ENCODE measurements at places on chromosomes 2 and 18.

GRCh38 chr2:1808981-1809422, 64.7 kb upstream of the PXDN start:
- H3K36me3 ChIP-seq = no peaks in the 10 kb centered on the region
- no peak for DNase-seq
- H3K27me3 ChIP-seq = no peaks in the 10 kb centered on the region

- H3K27ac ChIP-seq = no peak overlapping the region
- H3K27me3 ChIP-seq = no peaks in the 10 kb centered on the region
- H3K36me3 ChIP-seq = no peaks in the 10 kb centered on the region
Observed at GRCh38 chr2:153589586-153589985, 111.0 kb upstream of the RPRM start.

GRCh38 chr2:181466661-181467576, 9.7 kb downstream of the ITGA4 start:
- H3K27ac ChIP-seq = peak overlapping the region; percentile 33
- peaks cover 90% of the 10 kb centered on the region for H3K36me3 ChIP-seq
- DNase-seq = peak; percentile 76
- H3K4me3 ChIP-seq = no peak overlapping the region
- no peaks in the 10 kb centered on the region for H3K27me3 ChIP-seq

DNA sequence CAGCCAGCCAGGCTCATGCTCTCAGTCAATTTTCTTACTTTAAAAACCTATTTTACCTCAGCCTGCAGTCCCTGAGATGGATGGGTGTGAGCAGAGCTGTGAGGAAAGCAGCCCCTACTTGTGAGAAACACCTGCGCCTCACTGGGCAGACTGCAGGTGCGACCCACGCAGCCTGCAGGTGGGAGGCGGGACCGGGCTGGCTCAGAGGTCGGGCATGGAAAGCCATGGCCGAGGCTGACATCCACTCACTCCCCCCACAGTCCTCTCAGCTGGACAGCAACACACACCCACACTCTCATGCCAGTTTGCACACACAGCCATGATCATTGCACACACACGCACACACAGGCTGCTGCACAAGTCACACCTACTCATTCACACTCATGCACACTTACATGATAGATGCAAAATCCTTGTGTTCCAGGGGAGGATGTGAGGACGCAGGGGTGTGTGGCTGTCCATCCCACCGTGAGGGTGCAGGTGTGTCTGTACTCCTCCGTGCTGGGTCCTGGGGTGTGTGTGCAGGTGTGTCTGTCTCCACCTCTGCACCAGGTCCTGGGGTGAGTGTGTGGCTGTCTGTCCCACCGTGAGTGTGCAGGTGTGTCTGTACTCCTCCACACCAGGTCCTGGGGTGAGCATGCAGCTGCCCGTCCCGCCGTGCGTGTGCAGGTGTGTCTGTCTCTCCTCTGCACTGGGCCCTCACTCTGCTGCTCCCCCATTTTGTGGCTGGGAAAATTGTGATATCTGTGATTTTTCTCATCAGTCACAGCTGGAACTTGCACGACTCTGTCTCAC, 166.5 kb downstream of the RTP5 start:
- DNase-seq = no peak
- no peak overlapping the region for H3K4me3 ChIP-seq
- peaks cover 11% of the 10 kb centered on the region for H3K4me1 ChIP-seq
- H3K27ac ChIP-seq = no peak overlapping the region

DNA sequence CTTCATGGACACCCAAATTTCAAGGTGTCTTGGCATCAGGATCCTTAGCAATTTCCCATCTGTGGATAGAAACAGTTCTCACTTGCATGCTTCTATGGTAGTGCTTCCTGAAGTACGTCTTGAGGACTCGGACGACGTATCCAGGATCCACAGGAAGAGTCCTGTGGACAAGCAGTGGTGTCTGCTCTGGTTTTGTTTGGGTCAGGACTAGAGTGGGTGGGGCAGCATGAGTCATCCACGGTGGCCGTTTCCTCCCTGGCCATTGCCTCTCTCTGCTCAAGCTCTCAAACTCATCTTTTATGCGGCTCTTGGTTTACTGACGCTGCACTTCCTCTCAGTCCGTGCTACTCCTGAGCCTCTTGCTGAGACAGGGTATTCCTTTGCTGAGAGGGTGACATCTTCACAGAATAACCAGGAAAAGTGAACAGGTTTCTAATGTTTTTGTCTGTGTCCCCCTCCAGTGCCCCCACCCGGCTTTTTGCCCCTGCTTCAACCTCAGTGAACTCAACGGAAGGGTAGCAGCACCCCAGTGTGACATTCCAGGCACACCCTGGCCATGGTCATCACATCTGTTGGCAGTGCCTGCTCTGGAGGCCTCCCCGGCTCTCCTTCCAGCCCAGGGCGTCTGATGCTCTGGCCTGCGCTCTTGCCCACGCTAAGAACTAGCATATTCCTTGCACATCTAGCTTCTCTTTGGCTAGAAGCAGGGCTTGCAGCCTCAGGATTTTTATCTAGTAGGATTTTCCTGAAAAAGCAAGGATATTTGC, 62.2 kb downstream of the ARMC9 start:
- DNase-seq = no peak
- H3K4me3 ChIP-seq = no peak overlapping the region
- H3K36me3 ChIP-seq = no peaks in the 10 kb centered on the region
- peaks cover 5% of the 10 kb centered on the region for H3K27me3 ChIP-seq
- H3K27ac ChIP-seq = no peak overlapping the region
- peaks cover 19% of the 10 kb centered on the region for H3K4me1 ChIP-seq

GRCh38 chr2:162058973-162059668, 14.9 kb downstream of the DPP4 start:
- no peak overlapping the region for H3K4me3 ChIP-seq
- H3K4me1 ChIP-seq = peaks cover 47% of the 10 kb centered on the region
- no peaks in the 10 kb centered on the region for H3K27me3 ChIP-seq
- DNase-seq = no peak
- H3K36me3 ChIP-seq = peaks cover 79% of the 10 kb centered on the region
- H3K27ac ChIP-seq = peak overlapping the region; percentile 32

- no peaks in the 10 kb centered on the region for H3K4me1 ChIP-seq
- DNase-seq = no peak
- H3K4me3 ChIP-seq = no peak overlapping the region
- no peaks in the 10 kb centered on the region for H3K27me3 ChIP-seq
- H3K36me3 ChIP-seq = no peaks in the 10 kb centered on the region
Observed at GRCh38 chr2:147062073-147062472, 782.8 kb upstream of the ACVR2A start.

GRCh38 chr18:53458268-53458667, 766.2 kb downstream of the MBD2 start:
- no peaks in the 10 kb centered on the region for H3K4me1 ChIP-seq
- no peak overlapping the region for H3K4me3 ChIP-seq
- DNase-seq = no peak
- no peaks in the 10 kb centered on the region for H3K36me3 ChIP-seq

- H3K36me3 ChIP-seq = no peaks in the 10 kb centered on the region
- H3K4me1 ChIP-seq = no peaks in the 10 kb centered on the region
- H3K27ac ChIP-seq = no peak overlapping the region
- H3K27me3 ChIP-seq = no peaks in the 10 kb centered on the region
Observed at GRCh38 chr2:21890716-21891115, 766.9 kb downstream of the TDRD15 start.

GRCh38 chr2:52396836-52397235, 1364.9 kb upstream of the NRXN1 start:
- no peak overlapping the region for H3K27ac ChIP-seq
- H3K4me1 ChIP-seq = no peaks in the 10 kb centered on the region
- no peaks in the 10 kb centered on the region for H3K36me3 ChIP-seq
- H3K27me3 ChIP-seq = no peaks in the 10 kb centered on the region

DNA sequence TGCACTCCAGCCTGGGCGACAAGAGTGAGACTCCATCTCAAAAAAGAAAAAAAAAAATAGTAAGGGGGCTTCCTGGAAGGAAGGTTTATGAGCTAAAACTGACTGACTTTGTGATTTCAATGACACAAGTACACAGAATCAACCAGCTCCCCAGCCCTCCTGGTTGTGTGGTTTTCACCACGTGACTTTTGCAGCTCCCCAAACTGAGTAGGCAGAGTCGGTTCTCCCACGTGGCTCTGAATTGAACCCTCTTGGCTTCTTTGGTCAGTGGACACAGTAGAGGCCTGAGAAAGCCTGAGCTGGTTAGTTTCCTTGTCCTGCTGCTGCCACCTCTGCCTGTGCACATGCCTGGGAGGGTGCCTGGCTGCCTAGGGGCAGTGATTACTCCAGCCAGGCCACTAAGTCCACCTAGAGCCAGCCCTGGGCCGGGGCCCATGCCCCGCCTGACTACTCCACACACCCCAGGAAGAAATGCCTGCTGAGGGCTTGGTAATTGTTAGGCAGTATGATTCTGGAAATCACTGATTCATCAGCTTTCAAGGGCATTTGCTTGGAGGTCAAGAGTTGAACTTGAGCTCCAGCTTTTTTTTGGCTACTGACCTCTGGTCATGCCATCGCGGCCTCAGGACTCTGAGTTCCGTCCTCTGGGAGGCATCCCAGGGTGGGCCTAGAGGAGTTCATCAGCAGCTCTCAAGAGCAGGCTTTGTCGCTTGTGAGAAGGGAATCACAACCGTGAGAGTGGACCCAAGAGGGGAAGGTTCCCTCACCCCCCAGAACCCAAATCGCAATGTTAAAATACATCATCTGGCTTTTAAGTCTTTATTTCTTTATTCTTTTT, 431.9 kb upstream of the HS6ST1 start:
- no peak overlapping the region for H3K4me3 ChIP-seq
- no peaks in the 10 kb centered on the region for H3K36me3 ChIP-seq
- no peaks in the 10 kb centered on the region for H3K27me3 ChIP-seq
- peaks cover 61% of the 10 kb centered on the region for H3K4me1 ChIP-seq

- H3K4me1 ChIP-seq = peaks cover 3% of the 10 kb centered on the region
- H3K27ac ChIP-seq = no peak overlapping the region
- peaks cover 5% of the 10 kb centered on the region for H3K27me3 ChIP-seq
- DNase-seq = peak; percentile 85
Observed at GRCh38 chr2:9799729-9800632, 43.3 kb upstream of the TAF1B start.

DNA sequence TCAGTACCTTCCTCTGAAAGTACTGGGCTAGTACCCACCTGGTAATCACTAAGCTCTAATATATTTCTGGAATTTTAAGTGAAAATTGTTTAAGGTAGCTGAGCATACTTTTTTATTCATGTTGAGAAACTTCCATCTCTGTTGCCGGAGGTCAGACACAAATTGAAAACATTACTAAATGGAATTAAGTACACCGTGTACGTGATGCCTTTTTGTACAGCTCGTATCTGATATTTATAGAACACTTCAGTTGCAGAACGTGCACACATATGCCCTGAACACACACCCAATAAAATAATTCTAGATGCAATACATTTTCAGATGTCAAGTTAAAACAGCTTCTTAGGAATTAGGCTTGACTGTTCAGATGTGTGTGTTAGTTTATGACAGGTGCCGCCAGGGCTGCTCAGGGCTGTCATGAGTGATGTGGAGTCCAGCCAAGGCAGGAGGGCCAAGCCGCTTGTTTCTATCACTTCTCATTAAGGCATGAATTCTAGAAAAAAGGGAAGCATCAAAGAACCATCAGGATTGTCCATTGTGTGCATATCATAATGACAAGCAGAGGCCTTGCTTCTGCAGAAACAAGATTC, 80.9 kb upstream of the FOSL2 start:
- H3K27me3 ChIP-seq = no peaks in the 10 kb centered on the region
- no peak for DNase-seq
- H3K4me3 ChIP-seq = no peak overlapping the region
- no peak overlapping the region for H3K27ac ChIP-seq

DNA sequence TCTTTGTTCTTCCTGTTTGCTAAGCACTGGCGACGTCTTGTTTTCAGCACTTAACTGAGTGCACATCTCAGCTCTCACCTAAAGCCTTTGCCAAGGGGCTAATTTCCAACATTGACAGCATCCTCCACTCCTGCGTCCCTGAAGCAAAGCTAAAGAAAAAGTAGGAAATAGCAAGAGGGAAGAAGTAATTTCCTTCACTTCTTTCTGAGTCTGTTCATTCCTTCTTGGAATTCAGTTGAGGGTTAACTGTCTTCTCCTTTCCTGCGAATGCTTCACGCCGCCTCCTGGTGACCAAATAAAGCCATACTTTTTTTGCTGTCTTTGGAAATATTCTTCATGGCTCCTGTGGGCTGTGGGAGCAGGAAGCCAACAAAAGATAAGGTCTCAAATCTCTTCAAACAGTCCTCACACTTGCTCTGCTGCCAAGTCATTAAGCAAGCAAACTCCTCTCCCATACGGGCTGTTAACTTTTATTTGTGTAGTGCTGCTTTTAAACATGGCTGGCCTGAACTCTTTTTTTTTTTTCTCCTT, 100.9 kb downstream of the DPP10 start:
- no peaks in the 10 kb centered on the region for H3K27me3 ChIP-seq
- no peak overlapping the region for H3K4me3 ChIP-seq
- H3K36me3 ChIP-seq = no peaks in the 10 kb centered on the region
- no peak overlapping the region for H3K27ac ChIP-seq

- DNase-seq = no peak
- H3K36me3 ChIP-seq = no peaks in the 10 kb centered on the region
- H3K27me3 ChIP-seq = no peaks in the 10 kb centered on the region
Observed at GRCh38 chr18:38688416-38688815, 1122.8 kb upstream of the CELF4 start.

DNA sequence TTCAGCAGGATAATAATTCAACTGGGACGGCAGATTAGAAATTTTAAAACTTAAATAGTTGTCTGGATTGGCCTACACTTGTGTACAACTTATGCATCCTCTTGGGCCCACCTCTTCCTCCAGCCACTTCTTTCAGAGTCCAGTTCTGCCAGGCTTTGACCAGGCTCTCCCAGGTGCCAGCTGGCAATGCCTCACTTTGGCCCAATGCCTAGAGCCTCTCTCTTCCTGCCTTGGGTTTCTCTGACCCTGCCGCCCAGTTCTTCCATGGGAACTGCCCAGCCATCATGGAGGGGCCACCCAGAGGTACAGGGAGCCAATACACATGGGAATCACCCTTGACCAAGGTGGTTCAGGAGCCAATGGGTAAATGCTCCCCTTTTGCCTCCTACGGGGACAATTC, 135.5 kb downstream of the IRS1 start:
- H3K4me3 ChIP-seq = no peak overlapping the region
- H3K27ac ChIP-seq = no peak overlapping the region
- no peak for DNase-seq
- no peaks in the 10 kb centered on the region for H3K27me3 ChIP-seq

DNA sequence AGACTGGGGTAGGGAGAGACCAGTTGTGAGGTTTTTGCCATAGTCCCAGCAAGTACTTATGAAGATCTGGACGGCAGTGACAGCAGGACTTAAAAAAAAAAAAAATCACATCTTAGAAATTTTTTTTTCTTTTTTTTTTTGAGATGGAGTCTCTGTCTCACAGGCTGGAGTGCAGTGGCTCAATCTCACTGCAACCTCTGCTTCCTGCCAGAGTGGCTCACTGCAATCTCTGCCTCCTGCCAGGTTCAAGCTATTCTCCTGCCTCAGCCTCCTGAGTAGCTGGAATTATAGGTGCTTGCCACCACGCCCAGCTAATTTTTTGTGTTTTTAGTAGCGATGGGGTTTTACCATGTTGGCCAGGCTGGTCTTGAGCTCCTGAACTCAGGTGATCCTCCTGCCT, 22.4 kb upstream of the STAT4 start:
- no peaks in the 10 kb centered on the region for H3K36me3 ChIP-seq
- no peak overlapping the region for H3K4me3 ChIP-seq
- no peaks in the 10 kb centered on the region for H3K4me1 ChIP-seq
- peak; percentile 21 for DNase-seq

- H3K27me3 ChIP-seq = peaks cover 13% of the 10 kb centered on the region
- H3K4me3 ChIP-seq = no peak overlapping the region
- H3K4me1 ChIP-seq = peaks cover 6% of the 10 kb centered on the region
- H3K27ac ChIP-seq = no peak overlapping the region
- DNase-seq = peak; percentile 43
- no peaks in the 10 kb centered on the region for H3K36me3 ChIP-seq
Observed at GRCh38 chr18:58887613-58887963, 22.9 kb downstream of the ZNF532 start.

Measured in DND-41 (cell line).